ENCODE measurements at places on chromosomes 6 and 20.

DNA sequence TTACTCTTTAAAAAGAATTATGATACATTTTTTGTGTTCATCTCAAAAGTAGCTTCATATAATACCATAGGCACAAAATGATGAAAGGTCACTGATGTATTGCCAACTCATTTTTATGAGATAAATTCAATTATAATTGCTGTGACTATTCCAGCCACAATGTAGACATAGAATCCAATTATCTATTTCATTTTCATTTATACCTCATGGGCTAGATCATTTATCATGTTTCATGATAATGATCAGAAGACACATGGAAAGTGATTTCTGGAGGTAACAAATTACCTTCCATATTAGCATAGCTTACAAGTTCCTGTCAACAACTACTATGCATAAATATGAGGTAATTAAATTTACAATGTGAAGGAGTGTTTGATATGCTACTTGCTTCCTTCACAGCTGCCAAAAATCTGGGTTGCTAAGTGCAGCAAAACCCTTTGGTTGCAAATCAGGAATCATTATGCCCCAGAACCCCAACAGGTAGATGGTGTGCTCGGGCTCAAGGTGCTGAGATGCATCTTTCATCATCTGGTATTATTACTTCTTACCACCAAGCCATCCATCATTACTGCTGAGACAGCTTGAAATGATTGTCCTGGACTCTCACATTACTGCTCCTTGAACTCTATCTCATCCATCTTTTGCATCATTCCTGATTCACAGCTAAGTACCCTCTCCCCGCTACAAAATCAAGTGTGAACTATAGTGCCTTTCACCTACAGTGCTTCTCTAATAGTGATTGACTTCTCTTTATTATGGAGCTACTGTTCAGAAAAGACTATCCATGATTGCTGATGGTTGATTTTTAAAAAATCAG lies 306.0 kb upstream of the THEMIS start:
- peak; percentile 34 for DNase-seq

DNA sequence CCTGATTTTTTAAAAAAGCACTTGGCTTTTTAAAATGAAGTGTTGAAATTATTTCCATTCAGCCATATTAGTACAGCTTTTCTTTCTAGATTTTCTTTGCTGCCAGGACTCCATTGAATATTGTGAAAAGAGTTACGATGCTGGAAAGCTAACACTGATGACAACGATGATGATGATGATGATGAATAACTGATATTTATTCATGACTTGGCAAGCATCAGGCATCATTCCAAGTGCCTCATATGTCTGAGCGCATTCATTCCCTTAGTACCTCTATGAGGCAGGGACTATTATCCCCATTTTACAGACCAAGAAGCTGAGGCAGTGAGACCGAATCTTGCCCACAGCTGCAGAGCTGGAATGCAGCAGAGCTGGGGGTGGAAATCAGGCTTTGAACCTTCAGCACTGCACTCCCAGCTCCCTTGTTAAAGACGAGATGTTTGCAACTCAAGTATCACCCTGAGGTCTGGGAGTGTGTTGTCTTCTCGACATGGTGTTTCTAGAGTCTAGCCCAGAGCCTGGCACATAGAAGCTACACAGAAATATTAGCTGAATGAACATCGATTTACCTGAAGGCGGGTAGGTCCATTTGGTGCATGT lies 85.5 kb upstream of the FRMD1 start:
- DNase-seq: no peak

- peak; percentile 92 for DNase-seq
These were observed 254.3 kb downstream of the BTBD3 start for GRCh38 chr20:12171923-12172524.

- DNase-seq: no peak
These were observed 92.1 kb upstream of the GCM1 start for GRCh38 chr6:53240761-53241160.

DNA sequence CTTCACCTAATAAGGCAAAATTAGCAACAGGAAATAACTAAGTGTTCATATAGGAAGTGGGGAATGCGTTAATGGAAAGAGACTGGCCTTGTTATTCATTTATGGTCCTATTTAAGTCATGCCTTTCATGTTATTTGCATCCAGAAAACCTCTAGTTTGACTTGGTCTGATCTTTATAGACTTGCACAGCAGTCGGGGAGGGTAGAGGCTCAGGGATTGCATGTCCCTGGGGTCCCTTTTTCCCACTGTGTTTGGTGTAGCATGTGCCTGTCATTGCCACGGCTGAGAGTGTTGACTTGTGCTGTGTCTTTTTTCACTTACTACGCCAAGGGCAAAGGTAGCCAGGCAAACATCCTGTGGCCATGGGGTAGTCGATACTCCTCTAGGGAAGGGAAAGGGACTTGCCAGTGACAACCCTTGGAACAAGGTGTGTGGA lies 105.4 kb upstream of the RIN2 start:
- DNase-seq: no peak

DNA sequence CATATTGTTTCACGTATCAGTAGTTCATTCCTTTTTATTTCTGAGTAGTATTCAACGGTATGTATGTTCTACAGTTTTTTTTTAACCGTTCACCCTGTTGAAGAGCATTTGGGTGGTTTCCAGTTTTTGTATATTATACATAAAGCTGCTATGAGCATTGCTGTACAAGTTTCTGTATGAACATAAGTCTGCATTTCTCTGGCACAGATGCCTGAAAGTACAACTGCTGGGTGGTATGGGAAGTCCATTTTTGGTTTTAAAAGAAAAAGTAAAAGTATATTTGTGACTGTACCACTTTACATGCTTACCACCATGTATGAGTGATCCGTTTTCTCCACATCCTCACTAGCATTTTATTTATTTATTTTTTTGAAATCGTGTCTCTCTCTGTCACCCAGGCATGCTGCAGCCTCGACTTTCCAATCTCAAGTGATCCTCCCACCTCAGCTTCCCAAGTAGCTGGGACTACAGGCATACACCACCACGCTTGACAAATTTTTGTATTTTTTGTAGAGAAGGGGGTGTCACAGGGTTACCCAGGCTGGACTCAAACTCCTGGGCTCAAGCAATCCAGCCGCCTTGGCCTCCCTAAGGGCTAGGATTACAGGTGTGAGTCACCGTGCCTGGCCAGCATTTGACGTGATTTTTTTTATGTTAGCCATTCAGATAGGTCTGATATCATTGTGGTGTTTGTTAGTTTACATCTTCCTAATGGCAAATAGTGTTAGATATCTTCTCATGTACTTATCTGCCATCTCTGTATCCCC lies 11.0 kb upstream of the SIM1 start:
- no peak for DNase-seq

- DNase-seq: no peak
These were observed 8.4 kb upstream of the NR2E1 start for GRCh38 chr6:108157234-108157980.

DNA sequence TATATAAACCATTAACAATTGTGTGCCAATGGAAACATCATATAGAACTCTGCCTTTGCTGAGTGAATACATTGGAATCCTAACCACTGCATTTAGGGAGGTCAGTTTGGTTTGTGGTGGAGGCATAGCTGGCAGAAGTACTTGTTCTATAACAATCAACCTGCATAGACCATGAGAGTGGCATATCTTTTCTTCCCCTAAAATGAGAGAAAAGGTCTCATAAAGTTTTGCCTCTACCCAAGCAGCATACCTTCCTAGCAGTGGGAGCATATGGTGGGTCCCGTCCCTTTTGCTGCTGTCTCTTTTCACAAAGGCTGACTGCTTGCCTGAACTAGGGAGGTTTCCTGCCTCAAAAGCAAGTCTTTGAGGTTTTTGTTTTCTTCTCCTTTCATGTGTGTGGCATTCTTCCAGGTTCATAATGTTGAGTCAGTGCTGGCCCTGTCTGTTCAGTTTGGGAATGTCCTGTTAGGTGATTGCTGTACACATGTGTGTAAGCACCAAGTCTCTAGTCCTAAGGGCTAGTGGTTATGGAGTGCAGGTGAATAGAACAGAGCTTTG lies 61.2 kb upstream of the SUPT3H start:
- peak; percentile 94 for DNase-seq

- DNase-seq: peak; percentile 79
These were observed 181.4 kb downstream of the SIM1 start for GRCh38 chr6:100283285-100283684.

- DNase-seq: peak; percentile 70
These were observed 154.6 kb upstream of the SOX4 start for GRCh38 chr6:21438986-21439352.

- peak; percentile 45 for DNase-seq
These were observed 91.3 kb upstream of the DTNBP1 start for GRCh38 chr6:15754035-15754705.

DNA sequence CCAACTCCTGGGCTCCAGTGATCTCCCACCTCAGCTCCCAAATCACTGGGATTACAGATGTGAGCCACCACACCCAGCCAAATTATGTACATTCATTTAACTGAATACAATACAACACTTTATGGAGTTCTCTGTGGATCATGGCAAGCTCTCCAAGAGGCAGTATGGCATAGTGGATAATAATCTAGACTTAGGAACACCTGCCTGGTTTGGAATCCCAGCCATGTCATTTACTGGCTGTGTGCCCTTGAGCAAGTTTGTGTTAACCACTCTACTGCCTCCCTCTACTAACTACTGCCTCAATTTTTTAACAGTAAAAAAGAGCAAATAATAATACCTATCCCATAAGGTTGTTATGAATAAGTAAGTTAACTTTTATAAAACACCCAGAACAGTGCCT lies 1.9 kb upstream of the ETV7 start:
- no peak for DNase-seq

GRCh38 chr6:114218437-114219340 lies 124.1 kb downstream of the HS3ST5 start:
- DNase-seq: peak; percentile 3

DNA sequence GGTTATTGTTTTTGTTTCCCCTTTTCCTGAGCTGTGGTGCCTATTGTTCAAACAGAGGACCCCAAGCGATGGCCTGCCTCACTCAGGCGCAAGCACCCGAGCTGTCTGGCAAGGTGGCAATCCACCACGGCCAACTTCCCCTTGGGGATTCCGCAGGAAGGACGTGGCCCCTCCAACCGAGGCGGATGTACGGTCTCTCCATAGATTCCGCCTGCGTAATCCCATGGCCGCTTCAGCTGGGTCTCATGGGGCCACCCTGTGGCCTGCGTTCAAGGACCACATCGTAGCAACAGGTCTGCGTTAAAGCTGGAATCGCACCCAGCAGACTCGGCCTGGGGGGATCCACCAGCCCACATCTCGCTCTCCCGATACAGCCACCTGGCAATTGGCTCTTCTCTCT lies 79.9 kb downstream of the CEBPB start:
- DNase-seq: no peak

DNA sequence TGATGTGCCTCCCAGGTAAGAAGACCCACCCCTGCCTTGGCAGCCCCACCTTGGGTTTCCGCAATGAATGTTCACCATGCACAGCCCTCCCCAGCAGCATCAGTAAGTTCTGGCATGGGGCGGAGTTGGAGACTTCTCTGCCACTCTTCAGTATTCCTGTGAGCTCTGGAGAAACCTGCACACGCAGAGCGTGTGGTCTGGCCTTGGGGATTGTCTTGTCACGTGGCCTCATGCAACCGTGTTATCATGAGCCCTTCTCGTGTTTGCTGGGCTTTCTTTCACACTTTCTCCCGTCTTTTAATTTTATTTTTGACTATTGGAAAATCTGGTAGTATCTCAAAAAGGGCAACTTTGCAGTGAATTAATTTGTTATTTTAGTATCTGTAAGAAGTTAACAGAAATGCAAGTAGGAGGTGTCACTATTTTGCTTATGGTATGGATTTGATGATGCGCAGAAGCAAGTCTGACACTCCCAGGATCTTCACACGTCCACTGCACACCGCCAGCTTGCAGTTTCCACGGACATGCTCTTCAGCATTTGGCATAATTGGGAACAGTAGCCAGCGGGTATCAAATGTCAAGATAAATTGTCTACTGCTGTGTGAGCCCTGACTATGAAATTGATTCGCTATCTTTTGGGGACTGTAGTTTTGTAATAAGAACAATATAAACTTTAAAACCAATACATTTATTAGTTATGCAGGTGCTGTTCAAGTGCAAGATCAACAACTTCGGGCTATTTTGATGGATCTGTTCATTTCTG lies 463.5 kb downstream of the QKI start:
- no peak for DNase-seq

DNA sequence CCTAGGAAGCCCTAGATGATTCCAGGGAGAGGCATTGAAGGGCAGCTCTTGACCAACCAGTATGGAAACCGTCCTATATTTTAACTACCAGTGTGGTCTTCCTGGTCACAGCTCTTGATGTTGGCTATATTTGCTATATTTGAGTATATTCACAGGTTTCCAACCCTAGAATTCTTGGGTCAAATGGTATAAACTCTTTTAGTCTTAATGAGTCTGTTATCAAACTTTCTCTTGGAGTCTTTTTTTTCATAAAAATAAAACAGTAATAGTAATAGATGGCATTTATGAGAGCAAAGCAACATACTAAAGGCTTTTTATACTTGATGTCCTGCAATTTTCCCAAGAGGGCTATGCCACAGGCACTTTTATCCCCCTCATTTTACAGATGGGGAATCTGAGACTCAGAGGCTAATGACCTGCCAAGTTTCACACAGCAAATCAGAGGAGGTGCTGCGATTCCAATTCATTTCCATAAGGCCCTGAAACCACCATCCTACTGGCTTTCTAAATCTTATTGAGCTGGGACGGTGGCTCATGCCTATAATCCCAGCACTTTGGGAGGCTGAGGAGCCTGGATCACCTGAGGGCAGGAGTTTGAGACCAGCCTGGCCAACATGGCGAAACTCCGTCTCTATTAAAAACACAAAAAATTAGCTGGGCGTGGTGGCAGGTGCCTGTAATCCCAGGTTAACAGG lies 217.2 kb upstream of the ZNF217 start:
- DNase-seq: no peak

DNA sequence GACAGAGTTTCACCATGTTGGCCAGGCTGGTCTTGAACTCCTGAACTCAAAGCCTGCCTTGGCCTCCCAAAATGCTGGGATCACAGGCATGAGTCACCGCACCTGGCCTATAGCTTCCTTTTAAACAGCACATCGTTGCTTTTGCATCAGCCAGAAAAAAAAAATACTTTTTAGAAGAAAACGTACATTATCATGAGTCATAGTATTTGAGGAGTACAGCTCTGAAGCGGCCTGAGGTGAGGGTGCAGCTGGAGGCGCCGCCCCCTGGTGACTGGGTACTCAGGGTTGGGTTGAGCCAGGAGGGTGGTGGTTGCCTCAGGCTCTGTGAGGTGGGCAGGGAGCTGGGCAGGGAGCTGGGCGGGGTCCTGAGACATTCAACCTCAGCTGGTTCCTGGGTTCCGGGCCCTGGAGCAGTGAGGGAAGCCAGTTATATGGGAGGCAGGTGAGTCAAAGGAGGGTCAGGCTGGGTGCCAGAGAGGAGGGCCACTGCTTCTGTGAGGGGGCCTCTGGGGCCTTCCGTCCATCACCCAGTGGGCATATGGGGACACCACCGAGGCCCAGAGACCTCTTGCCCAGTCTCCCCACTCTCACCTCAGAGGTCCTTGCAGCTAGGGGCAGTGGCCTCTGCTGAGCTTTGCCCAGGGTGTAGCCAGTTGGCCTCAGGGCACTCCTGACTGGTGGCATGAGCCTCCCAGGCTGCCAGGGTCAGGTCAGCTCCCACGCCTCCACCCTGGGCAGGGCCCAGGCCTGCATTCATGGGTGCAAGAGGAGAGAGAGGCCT lies 11.7 kb upstream of the ID1 start:
- peak; percentile 81 for DNase-seq
